ENCODE measurements at places on chromosomes 5 and 9. TPM values are rescaled to one million over a fixed set of nuclear protein-coding genes. Genes with fewer than 3 reads are reported as not detected.

Gene ENHO
- total RNA-seq = 27.8 TPM

Gene NME5
- total RNA-seq = 11.8 TPM

Gene FCN2
- total RNA-seq = not detected

Gene OTP
- not detected for total RNA-seq

Gene ECM2
- total RNA-seq = 5.2 TPM

Gene ZBTB43
- 51.9 TPM for total RNA-seq

Gene SUSD1
- 35.9 TPM for total RNA-seq

Gene HMMR
- total RNA-seq = 2.2 TPM

Gene ZNF883
- total RNA-seq = 29.0 TPM

Gene ZDHHC11B
- 3.9 TPM for total RNA-seq

Gene DNAH5
- 3.7 TPM for total RNA-seq

Gene MARCOL
- not detected for total RNA-seq

Gene CDKN2A
- total RNA-seq = 1.5 TPM

Gene VAV2
- 39.1 TPM for total RNA-seq

Gene FAM151B
- 19.2 TPM for total RNA-seq

Gene SPATA31A3
- not detected for total RNA-seq

Gene ADAMTS19
- total RNA-seq = 2.2 TPM

Gene CATSPER3
- total RNA-seq = not detected

Gene CYSRT1
- total RNA-seq = 0.25 TPM

Gene ORM2
- not detected for total RNA-seq

Gene IFNB1
- total RNA-seq = not detected

Gene KLHL9
- 63.7 TPM for total RNA-seq

Gene HSPB3
- 4.7 TPM for total RNA-seq

Data from temporal lobe (tissue), 4 donors.